Activated CD4-positive, alpha-beta T cell treated with anti-CD3 and anti-CD28 coated beads, Interleukin-2, amount 10 ng/mL, durations not matched to agents 7 days and 5 days (primary cell): ENCODE measurements at places on chromosomes 5 and 9.

DNA sequence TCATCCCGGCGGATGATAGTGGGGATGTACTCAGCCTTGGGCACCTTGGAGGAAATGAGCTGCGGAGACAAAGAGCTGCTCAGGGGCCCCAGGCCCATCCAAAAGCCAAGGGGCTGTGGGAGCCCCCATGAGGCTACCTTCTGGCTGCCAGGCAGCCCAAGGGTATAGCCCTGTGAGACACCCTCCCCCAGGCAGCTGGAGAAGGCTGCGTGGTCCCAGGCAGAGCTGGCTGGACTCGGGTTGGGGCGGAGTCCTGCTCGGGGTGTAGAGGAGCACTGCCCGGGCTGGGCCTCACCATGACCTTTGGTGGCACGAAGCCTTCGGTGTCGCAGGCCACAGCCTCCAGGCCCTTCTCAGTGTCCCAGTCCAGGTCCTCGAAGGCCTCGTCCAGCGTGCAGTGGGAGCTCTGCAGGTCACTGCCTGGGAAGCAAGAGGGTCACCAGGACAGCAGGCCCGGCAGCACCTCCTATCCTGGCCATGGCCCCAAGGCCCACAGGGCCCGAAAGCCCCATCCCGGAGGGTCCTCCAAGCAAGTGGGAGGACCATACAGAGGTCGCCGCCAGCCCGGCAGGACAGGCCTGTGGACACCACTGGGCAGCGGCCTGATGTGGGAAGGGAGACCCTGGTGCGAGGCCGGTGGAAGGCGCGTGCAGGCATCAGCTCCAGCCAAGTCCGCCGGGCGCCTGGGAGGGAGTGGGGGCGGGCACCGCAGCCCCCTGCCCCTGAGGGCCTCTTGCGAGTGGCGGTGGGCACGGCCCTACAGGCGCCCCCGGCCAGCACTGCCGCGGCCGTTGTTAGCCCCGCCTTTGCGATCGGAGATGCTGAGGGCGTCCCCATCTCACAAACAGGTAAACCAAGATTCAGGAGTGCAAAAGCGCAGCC is 6.1 kb downstream of the NSMF start:
- DNase-seq: no peak

- no peak for DNase-seq
Measured at GRCh38 chr9:98185611-98186171, 6.7 kb downstream of the CORO2A start.

DNA sequence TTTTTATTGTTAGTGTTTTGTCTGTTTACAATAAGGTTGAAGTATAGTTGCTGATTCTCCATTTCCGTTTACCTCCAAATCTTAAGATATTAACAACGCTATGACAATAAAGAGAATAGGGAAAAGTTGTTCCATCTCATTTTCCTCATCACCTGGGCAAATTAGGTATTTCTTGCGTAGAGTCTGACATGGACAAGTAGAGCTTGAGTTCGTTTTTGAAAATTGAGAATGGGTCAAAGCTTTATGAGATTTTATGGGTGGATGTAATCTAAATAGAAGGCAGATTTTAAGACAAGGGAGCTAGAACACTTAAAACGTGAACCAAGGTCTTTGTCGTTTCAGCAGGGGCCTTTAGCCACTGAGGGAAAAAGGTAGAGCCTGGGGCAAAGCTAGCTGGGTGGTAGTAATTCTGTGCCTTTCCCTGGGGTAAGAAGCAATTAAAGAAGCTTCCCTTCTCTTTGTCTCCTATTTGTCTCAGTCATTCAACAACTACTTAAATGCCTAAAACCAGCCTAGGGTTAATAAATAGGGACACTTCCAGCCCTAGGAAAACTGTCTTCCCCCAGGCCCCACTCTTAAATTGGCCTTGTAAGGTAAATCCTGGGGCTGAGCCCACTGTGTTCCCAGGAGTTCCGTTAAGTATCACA is 551 bp upstream of the CAAP1 start:
- DNase-seq: no peak

DNA sequence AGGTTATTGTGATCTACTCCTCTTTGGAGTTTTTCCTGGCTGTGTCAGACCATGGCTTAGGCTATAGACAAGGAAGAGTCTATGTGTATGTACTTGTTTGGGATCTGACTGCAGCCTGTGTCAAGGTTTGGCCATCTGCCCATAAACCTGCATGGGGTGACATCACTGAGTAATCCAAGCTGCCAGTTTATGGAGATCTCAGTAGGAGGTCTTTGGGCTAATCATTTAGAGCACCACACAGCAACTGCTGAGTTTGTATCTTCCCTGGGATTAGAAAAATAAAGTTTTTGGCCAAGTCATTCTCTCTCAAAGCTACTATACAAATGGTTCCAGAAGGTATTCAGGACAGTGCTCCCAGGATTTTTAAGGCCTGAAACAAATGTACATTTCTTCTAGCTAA is 65.5 kb upstream of the HSPB3 start:
- no peak for DNase-seq

DNA sequence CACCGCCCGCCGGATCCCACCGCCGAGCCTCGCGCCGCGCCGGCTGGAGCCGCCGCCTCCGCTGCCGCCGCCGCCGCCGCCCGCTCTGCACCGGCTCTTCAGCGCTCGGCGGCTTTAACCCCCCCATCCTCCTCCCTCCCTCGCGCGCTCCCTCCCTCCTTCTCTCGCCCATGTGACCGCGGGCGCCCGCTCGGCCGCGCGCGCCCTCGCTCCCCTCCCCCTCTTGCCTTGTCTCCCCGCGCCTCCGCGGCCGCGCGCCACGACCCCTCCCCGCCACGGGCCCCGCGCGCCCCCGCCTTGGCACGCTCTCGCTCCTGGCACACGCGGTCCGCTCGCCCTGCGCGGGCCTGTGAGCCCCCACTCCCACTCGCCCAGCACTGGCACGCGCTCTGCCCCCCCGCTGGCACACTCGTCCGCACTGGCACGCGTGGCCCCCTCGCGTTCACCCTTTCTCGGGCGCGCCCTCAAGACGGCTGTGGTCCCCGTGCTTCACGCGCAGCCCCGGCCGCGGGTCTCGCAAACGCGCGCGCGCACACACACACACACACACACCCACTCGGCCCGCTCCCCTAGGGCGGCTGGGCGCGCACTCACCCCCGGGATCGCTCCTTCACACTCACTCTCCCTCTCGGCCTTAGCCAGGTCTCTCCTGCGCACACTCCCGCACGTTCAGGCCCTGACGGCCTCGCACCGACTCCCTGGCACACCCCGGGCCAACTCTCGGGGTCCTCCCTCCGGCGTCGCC is at the start of gene CNTFR:
Gene CNTFR, minus strand, starts transcription at position 89 of the 745 bp plus-strand sequence. CDS start 20,743 bp downstream, outside the sequence.
- DNase-seq: no peak
